Islet precursor cell (in vitro differentiated cells): ENCODE measurements at places on chromosomes 6 and 20.

- DNase-seq = no peak
Observed at GRCh38 chr20:42982218-42982617, 207.5 kb downstream of the PTPRT start.

DNA sequence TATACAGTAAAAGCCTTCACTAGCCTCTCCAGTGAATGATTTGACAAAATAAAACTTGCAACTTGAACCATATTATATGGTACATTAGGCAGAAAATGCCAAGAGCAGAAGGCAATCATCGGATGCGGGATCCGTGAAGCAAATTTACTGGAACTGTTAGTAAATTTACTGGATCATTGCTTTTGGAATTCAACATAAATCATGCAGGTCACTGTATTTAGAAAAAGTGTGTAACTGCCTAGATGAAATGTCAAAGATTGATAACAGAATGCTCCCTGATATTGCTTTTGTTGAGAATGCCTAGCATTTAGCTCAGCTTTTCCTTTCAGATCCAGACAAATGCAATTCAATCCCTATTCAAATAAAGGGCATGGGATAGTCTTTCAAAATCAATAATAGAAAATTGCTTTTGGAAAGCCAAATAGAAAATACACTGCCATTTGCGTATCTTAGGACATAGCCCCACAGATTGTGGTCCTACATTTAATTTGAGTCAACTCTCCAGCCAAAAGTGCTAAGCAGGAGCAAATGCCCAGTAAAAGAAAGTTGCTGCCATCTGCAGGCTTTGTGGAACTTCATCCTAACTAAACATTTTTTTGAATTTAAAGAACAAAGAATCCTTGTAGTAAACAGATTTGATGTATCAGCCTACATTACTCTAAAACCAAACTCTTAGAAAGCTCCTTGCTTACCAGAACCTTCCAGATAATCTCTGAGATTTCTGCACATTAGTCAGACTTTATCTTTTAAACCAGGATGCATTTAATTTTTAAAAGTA is 109.5 kb upstream of the HSF2 start:
- no peak for DNase-seq

DNA sequence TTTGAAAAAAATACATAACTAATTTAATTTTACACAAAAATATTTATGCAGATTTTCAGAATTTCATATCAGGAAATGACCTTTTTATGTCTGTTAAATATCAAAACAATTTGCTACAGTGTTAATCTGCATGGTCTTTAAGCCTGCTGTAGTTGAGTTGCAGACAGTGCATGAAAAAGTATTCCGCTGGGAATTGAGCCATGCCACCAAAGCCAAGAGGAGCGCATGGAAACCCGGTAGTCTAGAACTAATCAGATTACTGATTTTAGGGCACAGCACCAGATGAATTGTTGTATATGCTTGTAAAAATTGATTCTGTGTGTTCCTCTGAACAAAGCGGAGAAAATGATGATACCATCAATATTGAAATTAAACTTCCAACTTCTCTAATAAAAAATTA is 34.3 kb upstream of the LAMP5 start:
- DNase-seq = no peak

DNA sequence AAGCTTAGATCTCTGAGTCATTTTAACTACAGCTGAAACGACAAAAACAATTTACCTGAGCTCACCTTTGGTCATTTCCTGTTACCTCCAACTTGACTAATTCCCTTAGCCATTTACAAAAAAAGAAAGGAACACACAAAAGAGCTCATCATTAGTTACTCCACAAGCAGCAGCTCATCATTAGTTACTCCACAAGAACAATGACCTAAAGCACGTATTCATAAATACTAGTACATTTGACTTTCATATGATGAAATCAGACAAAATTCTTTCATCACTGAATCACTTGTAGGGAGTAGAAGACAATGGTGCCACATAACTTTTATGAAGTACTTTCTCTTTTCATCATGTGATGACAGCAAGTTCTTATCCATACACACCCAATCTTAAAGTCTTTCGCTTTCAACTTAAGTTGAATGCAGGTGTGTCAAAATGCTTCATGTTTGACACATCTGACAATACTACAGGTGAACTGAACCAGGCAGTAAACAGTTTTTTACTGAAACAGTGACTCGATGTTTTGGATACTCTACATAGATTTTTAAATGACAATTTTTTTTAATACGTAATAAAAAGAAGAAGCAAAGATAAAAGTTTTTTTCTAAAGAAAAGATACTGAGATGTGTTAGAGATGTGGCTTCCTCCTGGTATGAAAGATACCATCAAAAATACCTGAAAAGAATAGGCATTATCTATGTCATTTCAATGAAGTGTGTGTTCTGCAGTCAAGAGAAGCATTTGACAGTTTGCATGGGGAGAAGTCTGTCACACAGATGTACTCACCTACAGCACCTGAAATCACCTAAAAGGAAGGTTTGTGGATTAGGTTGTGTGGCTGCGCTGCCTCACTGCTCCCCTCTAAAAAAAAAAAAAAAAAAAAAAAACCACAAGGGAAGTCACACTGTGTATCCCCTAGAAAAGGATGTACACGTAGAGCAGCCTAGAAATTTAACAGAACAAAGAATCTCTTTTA is 109.1 kb downstream of the PRDM1 start:
- no peak for DNase-seq

- no peak for DNase-seq
Observed at GRCh38 chr6:107353773-107354382, 105.5 kb downstream of the PDSS2 start.

- no peak for DNase-seq
Observed at GRCh38 chr20:13858439-13858838, 73.6 kb downstream of the NDUFAF5 start.

DNA sequence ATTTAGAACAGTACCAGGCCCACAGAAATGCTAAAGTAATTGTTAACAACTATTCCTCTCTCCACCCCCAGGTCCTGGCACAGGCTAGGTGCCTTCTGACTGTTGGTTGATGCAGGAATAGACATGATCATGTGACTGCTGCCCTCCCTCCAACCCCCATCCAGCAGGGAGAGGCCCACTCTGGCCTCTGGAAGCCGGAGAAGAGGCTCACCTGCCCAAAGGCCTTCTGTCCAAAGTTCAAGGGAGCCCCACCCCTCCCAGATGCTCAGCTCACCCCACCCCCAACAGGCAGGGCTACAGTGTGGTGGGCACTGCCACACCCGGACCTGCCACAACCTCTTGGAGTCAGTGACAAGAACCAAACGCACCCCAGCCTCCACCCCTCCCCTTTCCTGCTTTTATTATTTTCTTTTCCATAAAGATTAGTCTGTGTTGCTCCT is 26.9 kb upstream of the FOXP4 start:
- DNase-seq = no peak

DNA sequence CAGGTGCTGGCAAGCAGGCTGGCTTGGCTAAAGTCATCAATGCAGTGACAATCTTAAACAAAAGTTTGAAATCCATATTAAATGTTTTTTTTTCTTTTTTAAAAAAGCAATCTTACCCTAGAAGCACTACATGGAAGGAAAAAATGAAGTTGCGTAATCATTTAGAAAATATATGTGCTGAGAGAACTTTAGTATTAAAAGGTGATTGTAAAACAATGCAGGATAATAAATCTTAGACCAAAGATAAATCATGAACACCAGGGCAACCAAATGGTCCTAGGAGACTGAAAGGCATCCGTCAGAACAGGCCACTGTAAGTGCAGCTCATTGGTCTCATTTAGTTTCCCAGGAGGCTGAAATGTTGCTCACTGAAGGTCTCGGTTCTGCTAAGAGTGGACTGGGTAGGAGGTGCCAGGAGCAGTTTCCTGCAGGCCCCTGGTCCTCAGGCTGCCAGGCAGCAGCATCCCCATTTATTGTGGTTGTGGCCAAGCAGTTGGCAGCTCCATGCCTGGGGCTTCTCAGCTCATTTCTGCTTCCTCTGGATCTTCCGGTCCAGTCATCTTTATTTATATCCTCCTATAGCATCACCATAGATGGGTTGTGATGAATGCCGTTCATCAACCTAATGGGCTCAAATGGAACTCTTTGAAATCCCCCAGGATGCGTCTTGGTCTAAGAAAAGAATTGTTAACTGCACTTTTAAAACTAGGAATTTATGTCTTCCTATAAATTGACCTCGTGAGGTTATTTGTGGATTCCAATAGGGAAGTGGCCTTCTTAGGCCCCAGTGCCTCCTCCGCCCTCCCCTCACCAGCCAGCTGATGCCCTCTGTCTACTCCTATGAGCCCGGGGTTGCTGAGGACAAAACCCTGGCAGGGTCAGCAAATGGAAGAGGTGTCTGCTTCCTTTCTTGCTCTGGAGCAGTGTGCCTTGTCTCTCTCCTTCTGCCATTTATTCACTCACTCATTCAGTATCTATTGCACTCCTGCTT is 269.0 kb downstream of the UST start:
- no peak for DNase-seq

GRCh38 chr6:149032599-149033405 is 284.7 kb upstream of the TAB2 start:
- DNase-seq = no peak

- no peak for DNase-seq
Observed at GRCh38 chr6:163806755-163807499, 392.4 kb downstream of the QKI start.

DNA sequence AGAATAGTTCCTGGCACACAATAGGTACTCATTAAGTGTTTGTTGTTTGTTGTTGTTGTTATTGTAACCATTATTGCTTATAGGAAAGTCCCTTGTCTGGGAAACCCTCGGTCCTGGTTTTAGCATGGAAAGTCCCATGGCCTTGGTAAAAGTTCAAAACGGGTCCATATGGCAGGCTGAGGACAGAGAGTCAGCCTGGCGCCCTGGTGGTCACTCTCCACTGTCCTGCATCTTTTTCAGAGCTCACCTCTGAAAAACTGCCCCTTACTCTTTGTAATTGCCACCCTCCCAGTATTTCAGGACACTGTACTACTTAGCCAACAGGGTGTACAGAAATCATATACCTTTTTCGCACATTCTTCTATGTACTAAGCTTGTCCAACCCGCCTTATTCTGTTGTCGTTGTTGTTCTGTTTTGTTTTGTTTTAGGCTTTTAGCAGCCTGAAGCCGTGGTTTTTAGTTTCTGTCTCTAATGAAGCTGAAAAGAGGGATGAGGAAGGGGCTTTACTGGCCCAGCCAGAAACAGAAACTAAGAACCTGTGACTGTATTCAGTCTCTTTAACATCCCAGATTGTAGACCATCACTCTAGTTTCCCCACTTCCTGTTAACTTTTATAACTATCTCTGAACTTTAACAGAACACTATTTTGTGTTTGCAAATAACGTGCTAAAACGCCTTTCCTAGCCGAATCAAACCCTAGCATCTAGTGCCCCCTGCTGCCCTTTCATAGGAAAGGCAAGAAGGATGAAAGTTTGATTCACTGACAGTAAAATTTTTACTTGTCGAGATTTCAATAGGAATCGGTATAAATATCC is 7.6 kb upstream of the TMEM14A start:
- DNase-seq = no peak
